ENCODE measurements at places on chromosomes 2 and 18.

DNA sequence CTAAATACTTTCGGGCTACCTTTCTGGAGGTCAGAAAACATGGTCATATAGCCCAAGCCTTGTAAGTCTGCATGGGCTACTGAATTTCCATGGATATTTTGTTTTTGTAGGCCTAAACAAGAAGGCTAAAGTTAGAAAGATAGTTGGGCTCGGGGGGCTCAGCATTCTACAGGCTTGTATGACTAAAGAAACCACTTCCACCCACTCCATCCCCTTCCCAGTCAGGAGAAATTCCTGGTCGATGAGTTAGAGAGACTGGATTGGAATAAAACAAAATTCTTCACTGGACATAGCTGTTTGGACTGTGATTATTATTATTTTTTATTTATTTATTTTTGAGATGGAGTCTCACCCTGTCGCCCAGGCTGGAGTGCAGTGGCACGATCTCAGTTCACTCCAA lies 539.4 kb upstream of the TNP1 start:
- no peak for DNase-seq

- DNase-seq = no peak
These were observed 12.7 kb downstream of the CYTIP start for GRCh38 chr2:157431176-157431575.

DNA sequence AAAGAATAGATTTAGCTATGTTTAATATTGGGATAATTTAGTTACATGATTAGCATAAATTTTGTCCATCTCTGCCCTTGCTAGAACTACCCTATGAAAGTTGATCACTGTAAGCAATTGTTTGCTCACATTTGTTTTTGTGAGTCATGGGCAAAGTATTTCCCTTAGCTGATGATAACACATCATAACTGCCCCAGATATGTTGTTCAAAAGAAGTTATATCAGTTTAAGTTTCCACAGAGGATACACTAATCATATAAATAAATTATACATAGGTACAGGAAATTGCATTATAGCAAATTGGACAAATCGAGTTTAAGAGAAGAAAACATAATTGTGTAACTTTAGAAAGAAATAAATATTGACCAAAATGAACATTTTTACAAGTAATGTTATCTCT lies 223.2 kb upstream of the PIK3C3 start:
- DNase-seq = no peak

DNA sequence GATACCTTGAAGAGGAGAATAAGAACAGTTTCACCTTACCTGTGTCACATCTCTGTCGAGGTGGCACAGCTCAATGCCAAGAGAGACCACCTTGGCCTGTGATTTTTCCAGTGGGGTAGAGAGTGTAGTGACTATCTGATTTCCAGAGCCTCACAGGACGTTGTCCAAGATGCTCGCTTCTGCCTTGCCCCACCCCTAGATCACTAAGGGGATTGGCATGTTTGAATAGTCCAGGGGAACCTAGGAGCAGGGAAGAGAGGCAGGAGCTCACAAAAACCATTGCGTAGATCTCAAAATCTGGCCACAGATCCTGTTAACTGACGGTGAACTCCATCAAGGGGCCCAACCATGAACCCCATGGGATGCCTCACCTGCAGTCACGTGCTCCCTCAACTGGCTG lies 24.2 kb downstream of the TMEM178A start:
- DNase-seq = no peak

GRCh38 chr2:239471011-239471792 lies 70.4 kb upstream of the HDAC4 start:
- DNase-seq = peak; percentile 12

- no peak for DNase-seq
These were observed 1672.7 kb upstream of the TMEFF2 start for GRCh38 chr2:193867454-193867853.

DNA sequence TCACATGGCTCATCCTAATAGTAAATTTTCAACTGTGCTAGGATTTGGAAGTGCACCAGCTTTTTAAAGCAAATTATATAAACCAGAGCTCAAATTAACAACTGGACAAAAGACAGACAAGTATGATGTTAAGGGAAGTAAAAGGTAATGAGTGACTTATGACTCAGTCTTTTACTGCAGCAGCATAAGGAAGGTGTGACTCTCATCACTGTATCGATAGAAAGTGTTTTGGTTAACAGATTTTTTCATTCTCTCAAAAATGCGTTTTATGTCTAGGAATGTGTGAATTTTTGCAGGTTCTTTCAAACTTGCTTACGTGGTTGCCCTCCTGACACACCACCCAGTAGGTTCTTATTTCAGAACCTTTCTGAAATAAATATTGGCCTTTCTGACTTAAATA lies 244.2 kb upstream of the BOD1L2 start:
- no peak for DNase-seq

DNA sequence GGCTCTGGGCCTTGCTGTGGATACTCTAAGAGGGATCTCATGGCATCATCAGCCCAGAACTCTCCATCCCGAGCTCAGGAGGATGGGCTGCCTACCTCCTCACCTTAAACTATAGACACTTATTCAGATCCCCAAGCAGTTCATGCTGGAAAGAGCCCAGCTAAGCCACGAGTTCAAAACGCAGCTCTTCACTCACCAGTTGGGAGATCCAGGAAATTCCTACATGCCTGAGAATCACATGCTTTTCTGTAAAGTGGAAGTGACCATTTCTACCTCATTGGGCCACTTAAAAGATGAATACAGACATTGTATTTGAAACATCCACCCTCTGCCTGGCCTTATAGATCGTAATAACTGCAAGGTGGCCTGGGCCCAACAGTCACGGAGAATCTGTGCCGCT lies 6.6 kb downstream of the ATOH8 start:
- no peak for DNase-seq

GRCh38 chr2:31567679-31568078 lies 13.1 kb downstream of the SRD5A2 start:
- no peak for DNase-seq

DNA sequence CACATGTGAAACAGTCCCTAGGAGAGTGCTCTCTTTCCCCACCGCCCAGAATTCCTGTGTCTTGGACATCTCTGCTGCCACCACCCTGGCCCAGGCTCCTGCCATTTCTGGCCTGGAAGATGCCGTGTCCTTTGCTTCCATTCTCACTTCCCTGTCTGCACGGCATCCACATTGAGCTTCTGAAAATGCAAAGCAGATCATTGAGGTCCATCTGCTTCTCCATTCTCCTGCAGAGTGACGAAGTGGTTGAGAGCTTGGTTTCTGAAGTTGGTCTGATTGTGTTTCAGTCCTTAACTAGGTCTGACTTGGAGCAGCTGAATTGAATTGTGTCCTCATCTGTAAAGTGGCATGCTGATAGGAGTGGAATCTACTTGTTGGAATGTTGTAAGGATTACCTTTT lies 98.7 kb upstream of the MGAT5 start:
- DNase-seq = no peak

- DNase-seq = no peak
These were observed 11.5 kb downstream of the SPRED2 start for GRCh38 chr2:65420712-65421431.
